DMS79 treated with DMSO at 0.1 percent for 48 hours (cell line): ENCODE measurements at places on chromosomes 16 and 17.

- peak; percentile 21 for DNase-seq
Observed at GRCh38 chr16:69131167-69131838, 1.1 kb downstream of the CHTF8 start.

DNA sequence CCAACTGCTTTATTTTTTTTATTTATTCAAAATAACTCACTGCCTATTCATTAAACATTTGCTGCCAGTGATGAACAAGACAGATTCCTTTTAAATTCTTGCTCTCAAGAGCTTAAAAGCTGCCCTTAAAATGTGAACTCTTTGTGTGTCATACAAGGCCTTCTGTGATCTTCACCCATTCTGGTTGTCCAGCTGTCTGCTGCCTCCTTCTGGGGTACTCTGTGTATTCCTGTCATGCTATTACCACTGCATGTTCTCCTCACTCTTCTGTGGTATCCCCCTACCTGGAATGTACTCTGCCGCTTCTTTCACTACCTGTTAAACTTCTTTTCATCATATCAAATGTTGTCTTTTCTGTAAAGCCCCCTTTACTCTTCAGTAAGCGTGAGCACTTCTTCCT, 165.8 kb downstream of the CHD9 start:
- DNase-seq: no peak

GRCh38 chr17:75650874-75651273, 16.1 kb downstream of the RECQL5 start:
- no peak for DNase-seq

- no peak for DNase-seq
Observed at GRCh38 chr17:11899537-11899942, 97.7 kb downstream of the ZNF18 start.

GRCh38 chr16:57591086-57591869, 37.2 kb upstream of the ADGRG1 start:
- no peak for DNase-seq

GRCh38 chr16:85928401-85928820, 29.4 kb downstream of the IRF8 start:
- DNase-seq: peak; percentile 12

GRCh38 chr17:31349454-31349853, 28.0 kb upstream of the EVI2A start:
- DNase-seq: no peak

GRCh38 chr16:8928467-8928957, 35.2 kb downstream of the USP7 start:
- DNase-seq: no peak

DNA sequence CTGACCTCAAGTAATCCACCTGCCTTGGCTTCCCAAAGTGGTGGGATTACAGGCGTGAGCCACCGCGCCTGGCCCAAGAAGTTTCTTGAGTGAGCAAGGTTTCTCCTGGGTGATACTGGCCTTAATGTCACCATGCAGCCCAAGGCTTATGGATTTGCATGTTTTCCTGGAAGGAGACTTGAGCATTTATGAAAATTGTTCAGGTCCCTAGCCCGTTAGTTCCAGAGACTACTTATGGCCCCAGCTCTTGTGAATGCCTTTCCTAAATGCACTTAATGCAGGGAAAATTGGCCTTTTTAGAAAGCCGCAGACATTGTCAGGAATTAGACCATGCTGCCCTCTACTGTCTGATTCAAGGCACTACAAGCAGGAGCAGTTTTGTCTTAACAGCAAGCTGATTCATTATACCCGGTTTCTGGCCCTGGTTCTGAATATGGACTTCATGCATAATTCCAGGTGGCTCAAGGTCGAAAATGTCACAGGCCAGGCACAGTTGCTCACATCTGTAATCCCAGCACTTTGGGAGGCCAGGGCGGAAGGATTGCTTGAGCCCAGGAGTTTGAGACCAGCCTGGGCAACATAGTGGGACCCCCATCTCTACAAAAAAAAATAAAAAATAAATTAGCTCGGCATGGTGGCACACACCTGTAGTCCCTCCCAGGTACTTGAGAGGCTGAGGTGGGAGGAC, 91.3 kb downstream of the SNX29 start:
- DNase-seq: peak; percentile 79

GRCh38 chr16:88784074-88784855, 755 bp downstream of the PIEZO1 start:
- peak; percentile 10 for DNase-seq

- no peak for DNase-seq
Observed at GRCh38 chr17:67200727-67201301, 44.2 kb downstream of the HELZ start.

DNA sequence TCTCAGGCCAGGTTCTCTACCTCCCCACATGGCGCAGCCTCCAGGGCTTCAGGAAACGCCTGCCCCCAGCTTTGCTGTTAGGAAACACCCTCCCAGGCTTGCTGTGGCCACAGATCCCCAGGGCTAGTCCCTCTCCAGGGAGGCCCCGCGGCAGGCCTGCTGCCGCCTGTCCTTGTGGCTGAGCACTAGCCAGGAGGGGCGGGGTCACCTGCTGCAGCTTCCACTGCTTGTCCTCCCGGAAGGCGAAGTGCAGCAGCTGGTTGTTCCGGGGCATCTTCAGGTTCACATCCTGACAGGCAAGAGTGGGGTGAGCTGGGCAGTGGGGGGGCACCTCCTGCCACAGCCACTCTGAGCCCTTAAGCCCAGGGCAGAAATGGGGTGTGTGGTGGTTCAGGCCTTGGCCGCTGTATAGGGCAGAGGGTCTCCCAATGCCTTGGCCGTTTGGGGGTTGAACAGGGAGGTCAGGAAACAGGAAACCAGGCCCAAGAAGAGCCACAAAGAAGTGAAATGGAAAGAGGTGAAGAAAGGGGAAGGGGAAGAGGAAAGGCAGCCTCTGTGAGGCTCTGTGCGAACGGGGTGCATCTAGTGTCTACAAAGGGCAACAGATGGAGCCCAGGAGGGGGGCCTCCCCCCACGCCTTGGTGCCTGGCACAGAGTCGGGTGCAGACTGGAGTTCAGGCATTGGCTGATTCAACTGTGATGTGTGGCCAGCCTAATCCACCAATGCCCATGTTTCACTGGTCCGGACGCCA, 2.0 kb downstream of the ROGDI start:
- DNase-seq: peak; percentile 7

- peak; percentile 12 for DNase-seq
Observed at GRCh38 chr16:1832838-1833454, 5.9 kb downstream of the FAHD1 start.

DNA sequence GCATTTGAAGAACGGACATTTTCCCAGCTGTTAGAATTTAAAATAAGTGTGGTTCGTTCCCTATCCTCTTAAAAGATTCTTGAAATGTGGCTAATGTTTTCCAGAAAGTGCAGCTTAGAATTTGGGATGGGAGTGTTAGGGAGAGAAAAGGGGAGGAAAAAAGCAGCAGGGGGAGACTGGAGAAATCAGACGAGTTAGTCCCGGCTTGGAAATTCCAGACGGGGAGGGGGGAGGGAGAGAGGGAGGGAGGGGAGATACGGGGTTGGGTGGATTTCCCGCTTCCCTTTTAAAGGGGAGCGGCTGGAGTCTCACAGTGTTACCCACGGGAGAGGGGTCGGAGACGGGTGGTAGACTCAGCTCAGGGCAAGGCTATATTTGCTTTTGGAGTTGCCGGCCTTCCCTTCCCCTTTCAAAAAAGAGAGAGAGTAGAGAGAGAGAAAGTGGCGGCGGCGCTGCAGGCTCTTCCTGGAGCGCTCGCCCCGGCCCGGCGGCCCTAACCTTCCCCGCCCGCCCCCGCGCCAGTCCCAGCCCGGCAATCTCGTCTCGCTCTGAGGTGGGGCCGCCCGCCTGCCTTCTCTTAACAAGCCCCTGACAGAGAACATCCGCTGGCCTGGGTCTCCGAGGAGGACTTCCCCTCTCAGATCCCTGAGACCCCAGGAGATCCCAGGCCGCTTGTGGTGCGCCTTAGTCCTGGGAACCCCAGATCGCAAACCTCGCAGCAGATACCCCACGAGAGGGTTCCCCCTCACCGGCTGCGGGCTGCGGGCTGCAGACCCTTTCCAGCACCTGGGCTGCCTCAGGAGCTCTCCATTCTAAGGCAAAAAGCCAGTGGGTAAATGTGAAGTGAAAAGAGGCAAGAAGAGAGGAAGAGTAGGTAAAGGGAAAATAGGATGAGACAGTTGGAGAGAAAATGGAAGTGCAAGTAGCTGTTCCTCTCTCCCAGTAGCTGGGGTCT, 6.6 kb downstream of the IGF2BP1 start:
- DNase-seq: no peak
